ENCODE measurements at places on chromosomes 16 and 17.

GRCh38 chr17:82869536-82869935, 29.7 kb upstream of the ZNF750 start:
- no peak for DNase-seq

DNA sequence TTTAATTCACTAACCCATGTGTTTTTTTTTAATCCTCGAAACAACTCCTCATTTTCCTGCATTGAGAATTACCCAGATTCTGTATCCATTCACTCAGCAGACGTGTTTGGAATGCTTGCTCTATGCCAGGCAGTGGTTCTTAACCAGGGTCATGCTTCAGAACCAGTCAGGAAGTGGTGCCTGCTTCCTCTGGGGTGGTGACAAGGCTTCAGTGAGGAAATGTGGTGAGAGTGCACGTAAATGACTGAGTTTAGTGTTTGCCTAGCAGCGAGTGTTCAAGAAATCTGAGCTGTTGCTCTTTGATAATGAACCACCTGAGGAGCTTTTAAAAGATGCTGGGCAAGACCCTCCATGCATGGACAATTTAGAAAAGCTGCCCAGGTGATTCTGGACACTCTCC, 9.9 kb downstream of the ZFP90 start:
- no peak for DNase-seq

GRCh38 chr17:74446551-74447500, 14.9 kb downstream of the GPRC5C start:
- DNase-seq = no peak

DNA sequence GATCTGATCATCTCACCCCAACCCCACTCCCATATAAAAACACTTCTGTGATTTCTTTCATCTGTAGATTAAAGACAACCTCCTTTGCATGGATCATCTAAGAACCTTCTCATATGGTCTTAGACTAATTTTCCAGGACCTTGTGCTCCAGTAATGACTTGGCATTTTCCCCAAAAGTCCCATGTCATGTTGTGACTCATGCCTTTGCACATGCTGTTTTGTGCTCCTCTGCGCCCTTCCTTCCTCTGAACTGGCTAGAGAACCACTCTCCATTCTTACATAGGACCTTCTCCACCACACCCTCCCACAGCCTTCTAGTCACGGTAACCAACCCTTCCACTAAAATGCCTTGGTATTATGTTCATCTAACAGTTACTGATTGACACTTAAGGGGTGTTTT, 99.5 kb upstream of the AXIN2 start:
- DNase-seq = no peak

- no peak for DNase-seq
These were observed 44.9 kb upstream of the DLX4 start for GRCh38 chr17:49924116-49924515.

DNA sequence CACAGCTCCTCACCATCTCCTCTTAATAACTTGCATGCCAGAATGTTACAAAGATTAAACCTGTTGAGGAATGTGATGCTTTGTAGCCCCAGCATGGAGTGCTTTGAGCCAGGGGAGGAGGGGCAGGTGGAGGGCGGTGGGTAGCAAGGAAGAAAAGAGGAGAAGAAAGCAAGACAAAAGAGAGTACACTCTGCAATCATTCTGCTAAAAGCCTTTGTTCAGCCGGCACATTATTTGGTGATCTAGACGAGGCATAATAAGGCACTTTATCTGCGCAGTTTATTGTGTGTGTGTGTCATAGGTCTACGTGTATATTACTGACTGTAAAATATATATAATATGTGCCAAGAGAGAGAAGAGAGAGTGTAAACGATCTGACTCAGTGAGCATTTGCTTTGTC, 139.1 kb downstream of the SOX9 start:
- DNase-seq = no peak

DNA sequence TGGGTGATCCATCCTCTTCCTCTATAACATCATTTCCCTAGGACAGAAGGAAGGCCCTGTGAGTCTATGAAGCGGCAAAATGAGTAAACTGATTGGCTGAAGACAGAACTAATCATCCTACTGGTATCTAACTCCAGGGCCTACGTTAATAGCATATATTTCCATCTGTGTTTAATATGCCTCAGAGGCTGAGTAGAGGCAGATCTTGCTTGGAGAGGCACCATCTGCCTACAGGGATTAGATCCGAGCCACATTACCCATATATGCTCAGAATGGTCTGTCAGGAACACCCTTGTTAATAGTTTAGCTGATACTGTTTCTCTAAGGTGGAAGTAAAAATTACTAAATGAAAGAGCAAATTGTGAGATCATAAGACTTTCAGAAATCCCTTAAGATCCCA, 13.2 kb upstream of the FOXJ1 start:
- DNase-seq = no peak

DNA sequence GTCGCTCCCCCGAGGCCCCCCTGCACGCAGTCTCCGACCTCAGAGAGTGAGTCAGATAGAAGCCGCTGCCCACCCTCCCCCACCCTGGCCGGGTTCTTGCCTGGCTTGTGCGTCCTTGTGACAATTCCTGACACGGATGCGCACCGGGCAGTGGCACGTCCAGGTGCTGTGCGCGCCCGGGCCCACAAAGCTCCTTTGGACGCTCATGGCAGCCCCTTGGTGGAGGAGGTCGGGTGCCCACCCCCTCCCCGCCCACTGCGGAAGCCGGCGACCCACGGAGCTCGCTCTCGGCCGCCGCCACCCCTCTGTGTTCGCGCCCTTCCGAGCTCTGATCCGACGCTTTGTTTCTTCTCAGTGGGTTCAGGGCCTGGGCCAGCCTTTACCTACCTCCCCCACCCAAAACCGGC, 662 bp upstream of the TUBB3 start:
- DNase-seq = peak; percentile 36

DNA sequence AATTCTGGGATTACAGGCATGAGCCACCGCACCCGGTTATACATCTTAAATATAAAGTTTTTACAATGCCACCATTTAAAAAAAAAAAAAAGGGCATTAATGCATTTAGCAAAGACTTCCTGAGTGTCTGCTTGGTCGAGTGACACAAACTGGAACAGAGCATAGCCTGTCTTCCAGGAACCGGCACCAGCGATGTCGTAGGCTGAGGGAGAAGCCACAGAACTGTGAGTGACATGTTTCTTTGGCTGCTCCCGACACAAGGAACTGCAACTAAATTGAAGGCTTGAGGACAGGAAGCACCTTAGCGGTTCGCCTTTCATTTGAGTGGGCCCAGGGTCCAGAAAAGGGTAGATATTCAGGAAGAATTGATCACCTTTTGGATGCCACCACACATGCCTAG, 717.8 kb downstream of the MAF start:
- DNase-seq = no peak

- no peak for DNase-seq
These were observed 179.4 kb downstream of the BANP start for GRCh38 chr16:88130681-88131080.

DNA sequence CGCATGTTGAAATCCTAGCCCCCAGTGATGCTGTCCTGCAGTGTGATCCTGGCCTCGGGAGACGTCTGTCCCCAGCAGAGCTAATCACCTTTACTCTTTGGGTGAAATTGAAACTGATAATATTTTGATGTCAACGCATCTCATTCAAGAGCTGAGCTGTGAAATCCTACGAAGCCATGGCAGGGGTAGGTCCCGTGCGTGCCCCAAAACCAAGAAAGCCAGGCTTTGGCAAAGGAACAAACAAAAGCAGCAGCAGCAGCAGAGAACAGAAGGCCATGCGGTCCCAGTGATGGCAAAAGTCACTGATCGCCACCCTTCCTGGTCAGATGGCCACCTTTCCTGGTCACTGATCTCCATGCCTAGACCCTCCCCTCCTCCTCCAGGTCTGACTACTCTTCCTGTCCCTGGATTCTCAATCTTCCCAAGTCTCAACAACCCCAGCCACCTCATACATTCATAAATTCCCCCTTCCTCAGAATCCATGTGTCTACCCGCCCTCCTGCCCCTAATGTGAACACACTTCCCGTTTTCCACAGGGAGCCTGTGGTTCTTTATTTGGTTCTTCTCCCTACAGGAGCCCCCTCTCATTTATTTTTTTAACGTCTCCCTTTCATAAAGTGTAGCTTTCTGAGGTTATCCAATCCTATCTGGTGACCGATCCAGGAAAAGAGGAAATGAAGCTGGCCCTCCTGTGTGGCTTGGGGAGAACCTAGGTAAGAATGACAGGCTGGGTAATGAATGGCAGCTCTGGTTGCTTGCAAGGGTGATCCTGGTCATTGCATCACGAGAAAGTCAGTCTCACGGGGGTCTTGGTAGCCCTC, 50.3 kb downstream of the CPPED1 start:
- peak; percentile 4 for DNase-seq

DNA sequence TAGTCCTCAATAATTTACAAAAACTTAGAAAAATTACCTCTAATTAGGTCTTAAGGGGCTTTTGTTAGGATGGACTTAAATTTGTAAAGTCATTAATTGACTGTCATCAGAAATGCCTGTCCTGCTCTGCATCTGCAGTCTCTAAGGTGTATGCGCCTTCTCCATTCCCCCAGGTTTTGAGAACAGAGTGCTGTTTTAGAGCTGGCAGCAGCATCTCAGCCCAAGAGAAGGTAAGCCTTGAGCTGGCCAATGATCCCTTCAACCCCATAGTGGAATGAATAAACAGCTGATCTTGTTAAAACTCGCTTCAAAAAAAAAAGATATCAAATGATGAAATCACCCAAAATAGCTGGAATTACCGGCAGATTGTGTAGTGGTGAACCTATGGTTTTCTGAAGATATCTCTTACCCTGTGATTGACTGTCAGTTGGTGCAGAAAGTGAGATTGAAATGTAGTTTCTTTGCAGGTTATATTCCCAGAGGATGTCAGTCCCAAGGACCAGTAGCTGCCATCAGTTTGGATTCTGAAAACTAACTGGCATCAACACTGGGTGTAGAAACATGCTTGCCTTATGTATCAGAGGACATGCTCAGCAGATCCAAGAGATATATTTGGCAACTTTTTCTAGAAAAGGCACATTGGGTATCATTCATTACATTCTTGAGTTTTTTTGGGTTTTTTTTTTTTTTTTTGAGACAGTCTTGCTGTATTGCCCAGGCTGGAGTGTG, 25.7 kb downstream of the TRPV2 start:
- DNase-seq = no peak

GRCh38 chr16:80147026-80147655, 393.7 kb upstream of the DYNLRB2 start:
- no peak for DNase-seq

DNA sequence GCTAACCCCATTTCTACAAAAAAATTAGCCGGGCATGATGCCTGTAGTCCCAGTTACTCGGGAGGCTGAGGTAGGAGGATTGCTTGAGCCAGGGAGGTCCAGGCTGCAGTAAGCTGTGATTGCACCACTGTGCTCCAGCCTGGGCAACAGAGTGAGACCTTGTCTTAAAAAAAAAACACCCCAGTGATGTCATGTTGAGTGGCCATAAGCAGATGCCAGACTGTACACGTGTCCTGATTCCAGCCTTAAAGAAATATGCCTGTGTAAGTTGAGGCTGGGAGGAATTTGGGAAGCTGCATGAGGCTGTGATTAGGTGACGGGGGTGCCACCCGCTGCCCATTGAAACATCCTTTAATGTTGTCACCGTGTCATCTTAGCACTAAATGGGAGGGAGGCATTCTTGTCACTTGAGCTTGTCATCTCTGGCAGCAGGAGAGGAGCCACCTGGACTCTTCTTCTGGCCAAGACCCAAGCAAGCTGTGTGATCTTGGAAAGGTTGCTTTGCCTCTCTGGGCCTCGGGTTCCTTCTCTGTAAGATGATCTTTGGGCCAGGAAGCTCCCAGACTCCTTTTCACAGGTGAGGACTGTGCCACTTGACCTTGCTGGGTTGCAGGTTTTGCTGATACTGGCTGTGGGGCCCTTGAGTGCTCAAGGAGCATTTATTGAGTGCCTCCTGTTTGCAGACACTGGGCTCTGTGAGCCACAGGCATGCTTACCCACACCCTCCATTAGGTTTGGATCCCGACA, 98.3 kb upstream of the CIBAR2 start:
- DNase-seq = no peak

- no peak for DNase-seq
These were observed 849 bp downstream of the CAPN15 start for GRCh38 chr16:528111-529011.

DNA sequence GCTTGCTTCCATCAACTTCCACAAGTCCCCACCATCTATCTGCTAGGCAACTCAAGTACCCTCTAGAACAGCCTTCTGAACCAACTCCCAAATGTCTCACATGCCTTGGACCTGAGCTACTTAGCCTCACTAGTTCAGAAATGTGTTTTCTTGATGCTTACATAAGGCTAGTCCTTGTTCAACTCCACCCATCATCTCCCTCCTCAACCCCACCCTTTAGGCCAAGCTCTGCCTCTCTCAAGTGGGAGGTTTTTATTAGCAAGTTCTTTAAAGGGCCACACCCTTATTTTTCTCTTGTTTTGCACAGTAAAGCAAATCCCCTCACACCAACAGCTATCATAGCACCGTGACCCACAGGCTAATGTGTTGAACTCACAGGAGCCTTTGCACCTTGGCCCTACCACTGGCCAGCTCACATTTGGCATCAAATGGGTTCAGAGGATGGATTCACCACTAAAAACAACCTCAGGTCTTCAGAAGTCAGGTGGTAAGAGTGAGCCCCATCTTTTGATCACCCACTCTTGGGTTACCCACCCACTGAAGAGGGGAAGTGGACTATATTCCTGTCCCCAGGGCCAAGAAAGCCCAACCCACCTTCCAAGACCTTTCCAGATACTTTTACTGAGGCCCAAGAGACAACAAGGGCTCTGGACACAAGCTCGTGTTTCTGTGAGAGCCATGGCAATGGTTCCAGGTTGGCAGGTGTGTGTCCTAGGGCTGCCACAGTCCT, 12.2 kb downstream of the PIK3R5 start:
- no peak for DNase-seq

- no peak for DNase-seq
These were observed 44.0 kb downstream of the HNF1B start for GRCh38 chr17:37700881-37701280.

- no peak for DNase-seq
These were observed 1.4 kb downstream of the PLD2 start for GRCh38 chr17:4808378-4808767.

GRCh38 chr17:44539673-44540072, 17.6 kb upstream of the FZD2 start:
- DNase-seq = no peak

GRCh38 chr16:52497067-52497816, 49.7 kb downstream of the TOX3 start:
- peak; percentile 98 for DNase-seq

GRCh38 chr16:75081179-75081859, 35.3 kb downstream of the LDHD start:
- DNase-seq = no peak

- no peak for DNase-seq
These were observed 52.4 kb upstream of the ETV4 start for GRCh38 chr17:43598357-43599045.

DNA sequence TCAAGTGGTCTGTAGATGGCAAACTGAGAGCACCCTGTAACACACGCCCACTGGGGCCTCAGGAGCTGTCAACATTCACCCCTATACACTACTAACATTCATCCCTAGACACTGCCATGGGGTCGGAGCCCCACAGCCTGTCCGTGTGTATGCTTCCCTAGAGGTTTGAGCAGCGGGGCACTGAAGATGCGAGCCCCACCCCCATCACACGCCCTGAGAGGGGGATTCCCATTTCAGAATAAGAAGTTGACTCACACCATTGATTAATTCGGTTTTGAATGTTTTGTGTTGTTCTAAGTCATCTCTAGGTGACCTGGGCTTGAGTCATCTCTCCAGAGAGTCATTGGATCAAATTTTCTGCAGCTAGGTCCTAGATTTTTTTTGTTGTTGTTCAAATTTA, 37.3 kb upstream of the MMD start:
- DNase-seq = no peak
